ENCODE measurements at places on chromosomes 11 and 22. TPM values are rescaled to one million over a fixed set of nuclear protein-coding genes. Genes with fewer than 3 reads are reported as not detected.

The UPK3A gene
- not detected for total RNA-seq

The PRG3 gene
- total RNA-seq: not detected

The RFPL2 gene
- not detected for total RNA-seq

The MRGPRF gene
- 5.1 TPM for total RNA-seq

The CDC42BPG gene
- total RNA-seq: 31.0 TPM

The TMEM179B gene
- total RNA-seq: 47.3 TPM

The MMP12 gene
- total RNA-seq: not detected

The TUBA8 gene
- 0.39 TPM for total RNA-seq

The INS gene
- not detected for total RNA-seq

The MAPK11 gene
- 2.7 TPM for total RNA-seq

The GNAZ gene
- 41.1 TPM for total RNA-seq

The MMP7 gene
- total RNA-seq: not detected

The OR4B1 gene
- not detected for total RNA-seq

The RGL4 gene
- not detected for total RNA-seq

The PARVG gene
- total RNA-seq: under 0.01 TPM

The HPX gene
- total RNA-seq: 2.4 TPM

The CHRM1 gene
- total RNA-seq: not detected

The ARHGAP8 gene
- 9.0 TPM for total RNA-seq

The ZC3H12C gene
- 33.0 TPM for total RNA-seq

The MFNG gene
- total RNA-seq: not detected

The RBM14 gene
- total RNA-seq: 37.3 TPM

The FLRT1 gene
- not detected for total RNA-seq

The ZNRF3 gene
- total RNA-seq: 5.9 TPM

The C22orf31 gene
- total RNA-seq: not detected

The LYVE1 gene
- total RNA-seq: not detected

The CHRNA10 gene
- 0.65 TPM for total RNA-seq

The COMT gene
- 192 TPM for total RNA-seq

The PELI3 gene
- total RNA-seq: 12.0 TPM

The ANO9 gene
- total RNA-seq: 57.4 TPM

The VPREB1 gene
- not detected for total RNA-seq

Measured in placental epithelial cell (primary cell).